WERI-Rb-1 (cell line): ENCODE measurements at places on chromosomes 2 and 18.

DNA sequence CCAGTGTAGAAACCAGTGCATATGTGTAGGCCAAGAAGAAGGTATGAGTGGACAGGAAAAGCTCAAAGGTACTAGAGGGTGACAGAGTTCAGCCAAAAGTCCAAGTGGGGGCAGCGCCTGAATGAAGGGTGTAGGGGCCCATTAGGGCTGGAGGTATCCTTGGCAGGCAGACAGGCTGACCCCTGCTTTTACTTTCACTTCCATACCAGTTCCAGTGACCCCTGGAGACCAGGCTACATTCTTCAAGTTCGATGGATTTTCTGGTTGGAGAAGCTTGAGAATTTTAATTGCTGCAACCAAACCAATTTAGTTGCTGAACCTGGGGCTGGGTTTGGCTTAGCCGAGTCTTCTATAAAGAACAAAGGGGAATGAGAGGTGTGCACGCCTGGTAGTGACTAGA, 42.3 kb upstream of the MRPL33 start:
- DNase-seq: no peak

DNA sequence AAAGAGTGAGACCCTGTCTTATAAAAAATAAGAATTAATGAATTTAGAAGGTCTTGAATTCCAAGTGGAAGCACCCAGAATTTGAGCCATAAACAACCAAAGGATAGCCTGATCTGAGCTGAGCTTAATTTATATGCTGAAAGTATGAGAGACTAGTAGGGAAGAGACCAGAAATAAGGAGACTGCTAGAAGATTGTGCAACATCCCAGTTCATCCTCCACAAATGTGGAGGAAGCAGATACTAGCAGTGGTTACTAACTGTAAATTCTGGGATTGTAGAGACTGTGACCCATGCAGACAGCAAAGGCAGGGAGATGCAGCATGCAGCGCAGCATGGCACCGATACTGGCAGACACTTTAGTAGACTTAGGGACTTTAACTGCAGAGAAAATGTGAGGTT, 1.5 kb upstream of the SULT1C2 start:
- no peak for DNase-seq

DNA sequence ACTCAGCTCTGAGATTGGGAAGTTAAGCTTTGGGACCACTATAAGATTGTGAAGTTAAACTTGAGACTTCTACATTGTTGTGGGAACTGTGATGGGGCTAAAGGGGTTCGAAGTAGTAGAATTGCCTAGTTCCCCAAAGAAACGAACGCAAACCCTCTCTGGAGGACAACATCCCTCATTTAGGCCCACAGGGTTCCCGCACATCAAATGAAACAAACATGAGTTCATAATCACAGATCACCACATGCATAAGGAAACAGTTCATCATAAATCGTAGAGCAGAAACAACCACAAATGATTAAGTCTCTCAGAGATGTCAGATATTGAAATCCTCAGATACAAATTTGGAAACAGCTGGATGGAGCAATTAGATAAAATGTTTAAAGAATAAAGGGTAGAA, 55.9 kb upstream of the HPCAL1 start:
- no peak for DNase-seq

DNA sequence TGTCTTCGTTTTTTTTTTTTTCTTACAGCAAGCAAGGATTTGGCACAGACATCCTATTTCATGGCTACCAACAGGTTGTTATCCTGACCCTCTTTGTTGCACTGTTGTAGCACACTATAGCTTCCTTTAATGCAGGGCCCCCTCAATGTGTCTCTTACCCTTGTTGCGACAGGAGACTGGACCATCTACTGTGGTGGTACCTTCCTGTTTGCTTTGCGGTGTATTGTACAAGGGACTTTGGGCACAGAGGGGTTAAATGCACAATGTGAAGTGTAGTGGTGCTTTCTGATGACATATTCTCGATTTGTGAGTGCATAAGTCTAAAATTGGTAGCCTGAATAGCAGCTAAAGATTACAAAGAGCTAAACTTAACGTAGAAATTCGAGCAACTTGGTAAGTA, 27.5 kb downstream of the CCNT2 start:
- DNase-seq: no peak

DNA sequence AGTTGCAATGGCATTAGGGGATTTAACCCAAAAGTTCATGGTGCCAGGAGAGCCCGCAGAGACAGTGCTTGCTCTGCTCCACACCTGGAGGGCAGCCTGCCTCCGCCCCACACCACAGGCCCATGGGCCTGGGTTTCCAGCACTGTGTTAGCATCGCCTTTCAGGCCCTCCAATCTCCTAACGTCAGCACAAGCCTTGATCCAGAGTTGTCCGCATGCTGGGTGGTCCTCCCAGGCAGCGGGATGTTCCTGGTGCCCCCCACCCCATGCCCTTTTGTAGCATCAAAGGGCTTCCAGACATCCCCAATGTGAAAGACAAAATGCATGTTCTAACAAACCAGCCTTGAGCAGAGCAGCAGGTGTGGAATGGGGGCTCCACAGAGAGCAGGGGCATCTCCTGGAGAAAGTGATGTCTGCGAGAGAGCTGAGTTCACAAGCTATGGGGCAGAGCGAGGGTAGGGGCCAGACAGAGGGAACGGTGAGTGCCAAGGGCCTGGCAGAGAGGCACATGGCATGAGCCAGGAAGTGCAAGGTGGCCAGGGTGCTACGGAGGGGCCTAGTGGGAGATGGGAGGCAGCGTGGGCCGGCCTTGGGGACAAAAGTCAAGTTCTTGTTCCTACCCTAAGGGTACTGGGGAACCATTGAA, 119.2 kb downstream of the CYP26B1 start:
- peak; percentile 5 for DNase-seq

DNA sequence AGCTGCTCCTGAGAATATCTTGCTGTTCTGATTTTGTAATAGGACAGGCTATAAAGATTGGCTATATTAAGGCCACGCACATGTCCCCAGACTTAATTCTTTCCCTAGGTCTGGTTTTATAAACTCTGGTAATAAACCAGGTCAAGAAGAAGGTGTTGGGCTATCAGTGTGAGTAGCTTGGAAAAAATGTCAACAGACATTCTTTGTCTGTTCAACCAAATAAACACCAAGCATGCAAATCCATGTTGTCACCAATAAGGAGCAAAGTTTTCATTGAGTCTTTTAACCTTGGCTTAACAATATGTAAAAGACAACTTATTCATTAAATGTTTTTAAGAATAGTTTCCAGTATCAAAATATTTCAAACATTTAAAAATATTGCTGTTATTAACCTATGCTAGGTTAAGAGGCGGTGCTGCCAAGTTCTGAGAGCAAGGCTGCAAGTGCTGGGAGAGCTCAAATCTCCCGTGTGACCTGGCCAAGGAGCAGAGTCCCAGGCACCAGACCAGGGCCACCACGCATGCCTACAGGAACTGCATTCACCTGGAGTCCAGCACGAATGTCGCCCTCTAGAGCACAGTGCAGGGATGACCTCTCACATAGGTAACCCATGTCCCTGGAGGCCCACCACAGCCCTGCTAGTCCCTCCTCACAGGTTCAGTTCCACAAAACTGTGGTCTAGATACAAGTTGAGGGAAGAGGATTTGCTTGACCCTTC, 120.5 kb upstream of the POU3F3 start:
- DNase-seq: peak; percentile 38

- no peak for DNase-seq
Measured at GRCh38 chr2:181741756-181742155, 61.4 kb upstream of the NEUROD1 start.

DNA sequence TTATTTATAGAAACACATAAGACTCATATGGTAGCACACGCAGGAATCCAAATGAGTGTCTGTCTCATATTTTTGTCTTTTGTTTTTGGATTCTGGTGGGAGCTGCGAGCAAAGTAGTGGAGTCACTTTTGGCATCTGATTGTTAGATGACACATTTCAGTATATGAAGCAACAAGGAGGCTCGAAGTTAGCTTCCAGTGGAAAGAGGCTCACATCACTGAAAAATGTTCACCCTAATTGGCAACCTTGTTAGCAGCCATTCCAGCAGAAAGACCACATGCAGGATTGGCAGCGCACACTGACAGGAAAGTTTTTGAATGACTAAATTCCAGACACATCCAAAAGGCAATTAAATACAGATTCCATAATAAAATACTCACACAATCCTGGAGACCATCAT, 87.4 kb downstream of the MYT1L start:
- DNase-seq: no peak

GRCh38 chr18:59270689-59271257, 2.5 kb downstream of the RAX start:
- DNase-seq: peak; percentile 64

DNA sequence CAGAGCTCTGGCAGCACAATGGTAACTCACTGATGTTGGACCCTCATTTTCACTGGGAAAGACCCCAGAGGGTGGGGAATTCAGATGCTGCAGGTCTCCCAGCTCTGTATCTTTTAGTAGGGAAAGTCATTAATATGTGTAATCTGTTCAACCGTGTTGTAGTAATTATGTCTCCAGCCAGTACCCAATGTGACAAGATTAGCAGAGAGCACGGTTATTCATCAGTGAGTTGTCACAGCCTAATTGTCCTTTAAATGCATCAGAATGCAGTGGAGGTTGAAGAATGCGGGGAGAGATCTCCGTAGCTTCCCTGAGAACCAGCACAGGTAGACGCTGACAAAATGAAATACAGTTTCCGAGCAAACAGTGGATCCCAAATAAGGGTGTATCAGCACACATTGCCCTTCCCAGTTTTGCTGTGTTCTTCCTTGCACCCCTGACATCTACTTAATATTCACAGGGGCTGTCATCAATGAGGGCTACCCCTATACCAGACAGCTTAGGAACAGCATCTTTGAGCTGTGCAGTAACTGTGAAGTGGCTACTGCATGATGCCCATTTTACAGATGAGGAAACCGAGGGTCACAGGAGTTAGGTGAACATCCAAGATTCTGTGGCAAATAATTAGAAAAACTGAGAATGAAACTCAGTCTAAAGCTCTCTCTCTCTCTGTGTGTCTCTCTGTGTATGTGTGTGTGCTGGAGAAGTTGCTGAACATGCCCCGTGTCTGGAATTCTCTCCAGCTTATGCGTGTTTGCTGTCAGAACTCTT, 430.4 kb upstream of the HS6ST1 start:
- DNase-seq: no peak

GRCh38 chr2:151200844-151201243, 60.8 kb downstream of the RBM43 start:
- DNase-seq: no peak

- DNase-seq: peak; percentile 59
Measured at GRCh38 chr2:9256570-9257043, 50.0 kb downstream of the ASAP2 start.

DNA sequence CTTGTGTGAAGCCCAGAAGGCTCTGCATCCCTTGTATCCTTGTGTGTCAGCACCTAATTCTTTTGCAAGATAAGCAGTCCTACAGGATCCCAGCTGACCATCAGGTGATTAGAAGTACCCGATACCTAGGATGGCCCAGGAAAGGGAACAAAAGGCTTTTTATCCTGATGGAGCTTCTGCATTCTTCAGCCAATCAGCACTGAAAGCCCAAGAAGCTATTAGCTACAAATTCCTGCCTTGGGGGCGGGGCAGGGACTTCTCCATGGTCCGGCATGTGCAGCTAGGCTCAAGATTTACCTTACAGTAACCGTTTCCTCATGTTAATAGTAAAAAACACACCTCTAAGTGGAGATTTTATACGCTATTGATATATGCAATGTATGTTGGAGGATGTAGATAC, 264.6 kb upstream of the THUMPD2 start:
- DNase-seq: no peak

GRCh38 chr2:226475650-226476049, 324.0 kb downstream of the IRS1 start:
- no peak for DNase-seq

GRCh38 chr2:9110893-9111569, 95.6 kb upstream of the ASAP2 start:
- peak; percentile 50 for DNase-seq
